NCI-H510A (cell line): ENCODE measurements at places on chromosomes 2 and 18.

- no peak for DNase-seq
Observed at GRCh38 chr2:33210626-33211025, 263.9 kb downstream of the LTBP1 start.

- peak; percentile 70 for DNase-seq
Observed at GRCh38 chr18:28961669-28962228, 784.8 kb upstream of the CDH2 start.

DNA sequence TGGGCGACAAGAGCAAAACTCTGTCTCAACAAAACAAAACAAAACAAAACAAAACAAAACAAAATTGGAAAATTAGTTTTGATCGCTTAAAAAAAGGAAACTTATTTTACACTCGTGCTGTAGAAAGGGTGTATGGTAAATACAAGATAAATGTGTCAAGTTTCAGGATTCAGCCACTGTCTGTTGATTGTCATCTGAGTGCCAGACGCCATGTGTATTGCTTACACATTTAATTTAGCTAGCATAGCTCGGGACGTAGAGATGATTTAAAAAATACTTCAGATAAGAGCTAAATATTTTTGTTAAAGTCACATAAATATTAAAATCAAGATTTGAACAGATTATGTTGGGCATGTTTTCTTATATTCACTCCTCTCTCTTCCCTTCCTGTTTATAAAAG lies 568.1 kb upstream of the ZNF804A start:
- DNase-seq, result no peak

DNA sequence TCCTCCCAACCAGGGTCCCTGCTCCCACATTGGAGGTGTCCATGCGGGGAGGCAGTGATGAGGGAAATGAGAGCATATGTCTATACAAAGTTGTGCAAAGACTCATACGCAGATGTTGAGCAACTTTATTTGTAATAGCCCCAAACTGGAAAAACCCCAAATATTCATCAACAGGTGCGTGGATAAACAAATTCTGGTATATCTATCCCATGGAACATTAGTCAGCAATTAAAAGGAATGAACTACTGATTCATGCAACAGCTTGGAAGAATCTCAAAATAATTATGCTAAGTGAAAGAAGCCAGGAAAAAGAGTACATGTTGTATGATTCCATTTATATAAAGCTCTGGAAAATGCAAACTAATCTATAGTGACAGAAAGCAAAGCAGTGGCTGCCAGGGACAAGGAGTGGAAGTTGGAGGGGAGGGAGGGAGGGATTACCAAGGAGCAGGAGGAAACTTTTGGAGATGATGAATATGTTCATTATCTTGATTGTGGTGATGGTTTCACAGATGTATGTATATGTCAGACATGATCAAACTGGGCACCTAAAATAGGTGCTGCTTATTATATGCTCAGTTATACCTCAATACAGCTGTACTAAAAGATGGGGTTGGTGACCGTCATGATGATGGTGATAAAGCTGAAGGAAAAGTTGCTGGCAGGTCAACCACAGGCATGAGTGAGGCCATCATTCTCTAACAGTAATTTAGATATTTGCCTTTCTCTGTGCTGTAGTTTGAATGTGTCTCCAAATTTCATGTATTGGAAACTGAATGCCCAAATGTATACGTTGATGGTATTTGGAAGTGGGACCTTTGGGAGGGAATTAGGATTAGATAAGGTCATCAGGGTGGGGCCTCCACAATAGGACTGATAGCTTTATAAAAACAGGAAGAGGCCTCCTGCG lies 270.9 kb downstream of the CYP26B1 start:
- no peak for DNase-seq

DNA sequence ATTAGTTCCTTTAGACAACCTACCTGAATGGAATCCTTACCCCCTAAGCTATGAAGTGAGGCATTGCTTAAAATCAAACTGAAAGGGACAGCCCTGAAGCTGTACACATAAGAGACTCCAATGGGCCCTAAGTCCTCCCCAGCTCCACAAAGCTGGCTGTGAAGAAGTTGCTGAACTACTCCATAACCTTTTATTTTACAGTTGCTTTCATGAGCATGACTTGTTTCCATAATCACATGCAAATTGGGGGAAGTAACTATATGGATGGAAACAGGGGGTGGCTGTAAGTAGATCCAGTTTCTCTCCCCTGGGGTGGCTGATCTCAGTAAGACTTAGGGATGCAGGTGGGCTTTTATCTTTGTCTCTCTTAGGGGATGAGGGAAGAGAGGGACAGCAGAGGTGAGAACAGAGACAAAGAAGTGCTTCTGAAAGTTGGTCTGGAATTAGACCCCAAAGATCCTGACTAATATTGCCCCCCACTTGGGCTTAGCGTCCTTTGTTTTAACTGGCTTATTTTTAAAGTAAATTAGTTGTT lies 5.5 kb downstream of the FZD5 start:
- no peak for DNase-seq

GRCh38 chr2:214542866-214543265 lies 132.0 kb downstream of the VWC2L start:
- no peak for DNase-seq

DNA sequence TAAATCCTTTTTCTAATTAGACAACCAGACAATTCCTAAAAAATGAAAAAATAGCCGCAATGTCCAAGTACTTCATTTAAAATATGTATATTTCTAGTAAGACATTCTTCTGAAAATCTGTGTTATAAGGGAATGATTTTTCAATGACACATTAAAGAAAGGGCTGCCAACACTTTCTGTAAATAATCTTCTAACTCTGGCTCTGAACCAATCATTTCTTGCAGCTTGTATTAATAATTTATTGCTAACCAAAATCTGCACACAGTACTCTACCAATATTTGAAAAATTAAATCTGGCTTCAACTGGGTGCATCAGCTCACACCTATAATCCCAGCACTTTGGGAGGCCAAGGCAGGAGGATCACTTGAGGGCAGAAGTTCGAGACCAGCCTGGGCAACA lies 8.3 kb downstream of the NFU1 start:
- DNase-seq, result no peak
